Endothelial cell of umbilical vein (primary cell): ENCODE measurements at places on chromosomes 2 and 18.

DNA sequence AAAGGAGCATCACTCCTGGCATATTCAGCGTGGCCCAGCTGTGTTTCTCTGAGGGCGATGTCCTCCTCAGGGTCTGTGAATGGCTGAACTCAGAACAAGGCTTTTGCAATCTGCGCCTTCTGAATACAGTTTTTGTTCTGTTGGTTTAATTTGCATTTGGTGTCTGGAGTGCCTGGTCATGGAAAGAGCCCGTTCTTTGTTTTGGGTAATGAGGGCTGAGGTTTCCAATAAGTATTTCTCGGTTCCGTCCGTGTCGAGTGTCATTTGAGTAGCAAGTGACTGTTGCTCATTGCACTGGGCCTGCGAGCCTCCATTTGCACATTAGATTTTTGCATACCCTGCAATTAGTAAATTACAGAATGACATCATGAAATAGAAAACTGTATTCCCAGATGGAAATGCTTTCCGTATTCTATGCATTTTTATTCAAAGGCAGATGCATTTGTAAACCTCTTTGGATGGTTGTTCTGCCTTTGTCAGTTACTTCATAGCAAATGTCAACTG lies 57.3 kb downstream of the NEDD4L start:
- no peaks in the 10 kb centered on the region for H3K27me3 ChIP-seq
- no peak overlapping the region for H3K27ac ChIP-seq
- DNase-seq, result no peak
- no peaks in the 10 kb centered on the region for H3K36me3 ChIP-seq
- H3K4me3 ChIP-seq, result no peak overlapping the region

DNA sequence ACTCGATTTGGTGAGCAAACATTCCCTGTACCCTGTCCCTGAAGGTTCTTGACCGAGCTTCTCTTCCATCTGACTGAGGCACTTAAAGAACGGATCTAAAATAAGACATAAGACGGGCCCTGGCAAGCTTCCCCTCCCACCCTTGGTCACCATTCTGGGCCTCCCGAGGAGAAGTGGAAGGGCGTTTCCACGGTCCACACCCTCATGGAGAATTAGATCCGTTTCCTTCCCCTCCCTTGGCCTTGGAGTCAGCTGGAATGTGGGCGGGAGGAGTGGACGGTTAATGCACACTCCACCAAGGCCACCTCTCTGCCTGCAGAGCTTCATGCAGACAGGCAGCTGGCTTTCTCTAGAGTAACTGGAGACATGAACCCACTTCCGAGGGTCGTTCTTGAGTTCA lies 257.3 kb upstream of the APCDD1 start:
- no peak for DNase-seq
- no peaks in the 10 kb centered on the region for H3K4me1 ChIP-seq
- no peak overlapping the region for H3K27ac ChIP-seq
- H3K27me3 ChIP-seq, result no peaks in the 10 kb centered on the region
- no peaks in the 10 kb centered on the region for H3K36me3 ChIP-seq

DNA sequence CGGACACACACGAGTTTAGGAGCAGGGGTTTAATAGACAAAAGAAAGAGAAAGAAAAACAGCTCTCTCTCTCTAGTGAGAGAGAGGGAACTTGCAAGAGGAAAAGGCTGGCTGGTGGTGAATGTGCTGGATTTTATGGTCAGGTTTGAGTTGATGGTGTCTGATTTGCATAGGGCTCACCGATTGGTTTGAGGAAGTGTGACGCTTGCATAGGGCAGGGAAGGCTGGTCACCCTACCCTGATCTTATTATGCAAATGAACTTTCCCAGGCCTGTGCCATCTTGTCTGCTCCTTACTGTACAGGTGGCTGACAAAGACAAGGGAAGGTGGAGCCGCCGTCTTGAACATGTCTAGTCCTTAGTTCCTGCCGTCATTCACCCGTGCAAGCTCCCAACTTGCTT lies 408.9 kb downstream of the RIT2 start:
- no peak overlapping the region for H3K4me3 ChIP-seq
- DNase-seq, result no peak
- H3K27ac ChIP-seq, result no peak overlapping the region
- H3K4me1 ChIP-seq, result no peaks in the 10 kb centered on the region

DNA sequence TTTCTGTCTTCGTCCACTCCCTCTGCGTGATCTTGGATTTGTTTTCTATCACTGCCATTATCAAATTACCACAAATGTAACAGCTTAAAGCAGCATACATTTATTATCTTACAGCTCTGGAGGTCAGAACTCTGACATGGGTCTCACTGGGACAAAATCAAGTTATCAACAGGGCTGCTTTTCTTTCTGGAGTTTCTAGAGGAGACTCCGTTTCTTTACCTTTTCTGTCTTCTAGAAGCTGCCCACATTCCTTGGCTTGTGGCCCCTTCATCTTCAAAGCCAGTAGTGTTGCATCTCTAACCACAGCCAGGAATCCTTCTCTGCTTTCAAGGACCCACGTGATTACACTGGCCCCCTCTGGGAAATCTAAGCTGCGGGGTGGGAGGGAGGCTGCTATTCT lies 21.9 kb upstream of the TET3 start:
- H3K27me3 ChIP-seq, result no peaks in the 10 kb centered on the region
- H3K27ac ChIP-seq, result no peak overlapping the region
- no peak overlapping the region for H3K4me3 ChIP-seq
- H3K36me3 ChIP-seq, result peaks cover 2% of the 10 kb centered on the region
- H3K4me1 ChIP-seq, result no peaks in the 10 kb centered on the region
- no peak for DNase-seq

DNA sequence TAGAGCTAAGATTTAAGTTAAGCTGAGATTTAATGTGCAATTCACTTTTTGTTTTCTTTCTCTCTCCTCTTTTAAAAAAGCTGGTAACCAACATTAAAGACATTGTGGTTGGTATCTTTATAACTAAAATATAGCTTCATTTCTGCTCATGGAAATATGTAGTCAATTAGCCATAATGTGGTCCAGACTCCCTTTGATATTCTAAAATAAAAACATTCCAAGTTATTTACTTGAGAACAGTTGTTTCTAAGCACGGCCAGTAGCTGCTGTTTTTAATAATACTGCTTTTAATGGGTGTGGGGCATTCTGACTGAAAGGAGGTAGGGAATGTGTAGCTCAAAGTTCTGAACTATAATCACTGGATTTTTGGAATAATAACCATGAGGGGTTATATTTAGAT lies 183.3 kb upstream of the FBXO11 start:
- no peak for DNase-seq
- H3K27me3 ChIP-seq, result no peaks in the 10 kb centered on the region
- no peaks in the 10 kb centered on the region for H3K36me3 ChIP-seq
- no peak overlapping the region for H3K4me3 ChIP-seq
